Dermis blood vessel endothelial cell (primary cell): ENCODE measurements at places on chromosomes 16 and 17. TPM values are rescaled to one million over a fixed set of nuclear protein-coding genes. Genes with fewer than 3 reads are reported as not detected.

The CARD14 gene
- 0.34 and 1.1 TPM in 2 replicates for total RNA-seq

The UBALD1 gene
- 5.9 and 13.4 TPM in 2 replicates for total RNA-seq

The TNRC6A gene
- total RNA-seq, result 31.4 and 47.1 TPM in 2 replicates

The PYDC1 gene
- not detected in 2 replicates for total RNA-seq

The NPIPA7 gene
- not detected in 2 replicates for total RNA-seq

The MFAP4 gene
- not detected in 2 replicates for total RNA-seq

The ZNF750 gene
- total RNA-seq, result 0.05 TPM in 1 of 2 replicates, not detected in the other

The SEPTIN12 gene
- total RNA-seq, result not detected in 2 replicates

The CHD9NB gene
- total RNA-seq, result 0.65 and 1.9 TPM in 2 replicates

The HAP1 gene
- total RNA-seq, result 0.23 and 0.68 TPM in 2 replicates

The EFCAB5 gene
- total RNA-seq, result 0.17 and 0.70 TPM in 2 replicates

The GJC1 gene
- 7.5 and 13.9 TPM in 2 replicates for total RNA-seq

The SRL gene
- 0.37 and 0.51 TPM in 2 replicates for total RNA-seq

The PLD2 gene
- 35.1 and 47.2 TPM in 2 replicates for total RNA-seq

The MYCBPAP gene
- 0.34 and 0.42 TPM in 2 replicates for total RNA-seq

The TPPP3 gene
- 0.19 TPM in 1 of 2 replicates, not detected in the other for total RNA-seq

The TP53TG3C gene
- total RNA-seq, result not detected in 2 replicates

The HID1 gene
- 53.8 and 65.1 TPM in 2 replicates for total RNA-seq

The TAC4 gene
- total RNA-seq, result not detected in 2 replicates

The CHST5 gene
- total RNA-seq, result not detected in 2 replicates

The KRTAP2-3 gene
- not detected in 2 replicates for total RNA-seq

The NEUROD2 gene
- not detected in 2 replicates for total RNA-seq

The PABPN1L gene
- total RNA-seq, result not detected in 2 replicates

The KRT28 gene
- total RNA-seq, result not detected in 2 replicates

The SLC12A3 gene
- total RNA-seq, result not detected in 2 replicates

The CRHR1 gene
- not detected in 2 replicates for total RNA-seq

The ITGAD gene
- not detected in 2 replicates for total RNA-seq

The OTOP3 gene
- total RNA-seq, result not detected in 2 replicates

The SAMD14 gene
- 5.1 and 5.8 TPM in 2 replicates for total RNA-seq

The PSMD12 gene
- total RNA-seq, result 22.8 and 48.4 TPM in 2 replicates

The TBX21 gene
- not detected in 2 replicates for total RNA-seq

The KRT24 gene
- not detected in 2 replicates for total RNA-seq

The GDPD3 gene
- 1.1 and 2.2 TPM in 2 replicates for total RNA-seq

The GP1BA gene
- total RNA-seq, result not detected in 2 replicates

The KRT13 gene
- total RNA-seq, result not detected in 2 replicates

The ABCC11 gene
- not detected in 2 replicates for total RNA-seq

The KCNG4 gene
- total RNA-seq, result not detected in 2 replicates

The NOTUM gene
- total RNA-seq, result 0.09 TPM in 1 of 2 replicates, not detected in the other

The TPSD1 gene
- total RNA-seq, result not detected in 2 replicates

The SCARF1 gene
- total RNA-seq, result 172 and 200 TPM in 2 replicates

The FBXO39 gene
- 3.7 and 4.3 TPM in 2 replicates for total RNA-seq

The FOXC2 gene
- total RNA-seq, result 2.2 and 8.1 TPM in 2 replicates

The KRTAP4-5 gene
- not detected in 2 replicates for total RNA-seq

The MT1F gene
- total RNA-seq, result 0.34 and 0.93 TPM in 2 replicates

The PDP2 gene
- total RNA-seq, result 12.4 and 15.5 TPM in 2 replicates
